ENCODE measurements at places on chromosomes 5 and 9. TPM values are rescaled to one million over a fixed set of nuclear protein-coding genes. Genes with fewer than 3 reads are reported as not detected.

The SLC27A6 gene
- not detected for total RNA-seq

The NDOR1 gene
- 45.4 TPM for total RNA-seq

DNA sequence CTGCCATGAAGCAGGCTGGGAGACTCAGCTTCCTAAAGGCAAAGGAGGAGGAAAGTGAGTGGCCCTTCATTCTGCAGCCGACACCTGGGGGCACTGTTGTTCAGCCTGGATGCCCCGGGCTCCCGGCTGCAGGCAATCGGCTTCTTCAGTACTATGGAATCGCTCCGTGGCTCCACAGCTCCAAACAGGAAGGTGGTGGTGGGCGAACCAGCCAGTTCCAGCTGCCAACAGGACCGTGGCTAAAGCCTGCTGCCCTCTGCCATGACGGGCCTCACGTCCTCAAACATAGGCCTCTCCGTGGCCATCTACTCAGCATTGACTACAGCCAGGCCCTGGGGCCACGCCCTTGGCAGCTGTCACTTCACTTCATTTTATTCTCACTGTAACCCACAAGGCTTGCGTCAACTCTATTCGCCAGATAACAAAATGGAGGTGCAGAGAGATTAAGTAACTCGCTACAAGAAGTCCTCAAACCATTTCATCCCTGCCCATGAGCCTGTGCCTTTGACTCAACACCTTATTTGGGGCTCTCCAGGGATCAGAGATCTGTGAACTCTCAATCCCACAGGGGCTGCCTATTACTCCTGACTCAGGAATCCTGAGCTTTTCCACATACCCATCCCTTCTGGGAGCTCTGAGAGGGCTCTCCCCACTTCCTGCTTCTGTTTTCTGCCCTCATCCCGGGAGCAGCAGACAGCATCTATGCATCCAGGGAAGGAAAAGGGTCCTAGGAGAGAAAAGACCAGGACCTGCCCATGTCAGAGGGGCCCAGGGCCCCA, 38.0 kb downstream of the PAX5 start:
- peak; percentile 45 for DNase-seq

GRCh38 chr5:95384485-95385213, 6.5 kb upstream of the FAM81B start:
- DNase-seq: no peak

DNA sequence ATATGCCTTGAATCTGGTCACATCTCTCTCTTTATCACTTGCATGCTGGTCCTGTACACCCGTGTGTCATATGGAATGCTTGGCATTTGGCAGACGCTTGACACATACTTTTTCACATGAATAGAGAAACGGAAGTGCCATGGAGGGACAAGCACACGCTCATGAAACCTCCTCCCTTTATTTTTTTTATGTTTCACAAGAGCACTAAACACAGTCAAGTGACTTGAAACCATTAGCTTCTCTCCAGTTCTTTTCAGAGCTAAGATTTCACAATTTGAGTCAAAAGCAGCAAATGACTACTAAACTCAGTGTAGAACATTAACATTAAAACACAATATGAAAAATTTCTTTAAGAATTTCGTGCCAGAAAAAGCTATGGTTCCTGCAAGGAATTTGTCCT, 151.1 kb downstream of the DOCK2 start:
- no peak for DNase-seq

- no peak for DNase-seq
These were observed 246.0 kb downstream of the GADD45G start for GRCh38 chr9:89850631-89851325.

DNA sequence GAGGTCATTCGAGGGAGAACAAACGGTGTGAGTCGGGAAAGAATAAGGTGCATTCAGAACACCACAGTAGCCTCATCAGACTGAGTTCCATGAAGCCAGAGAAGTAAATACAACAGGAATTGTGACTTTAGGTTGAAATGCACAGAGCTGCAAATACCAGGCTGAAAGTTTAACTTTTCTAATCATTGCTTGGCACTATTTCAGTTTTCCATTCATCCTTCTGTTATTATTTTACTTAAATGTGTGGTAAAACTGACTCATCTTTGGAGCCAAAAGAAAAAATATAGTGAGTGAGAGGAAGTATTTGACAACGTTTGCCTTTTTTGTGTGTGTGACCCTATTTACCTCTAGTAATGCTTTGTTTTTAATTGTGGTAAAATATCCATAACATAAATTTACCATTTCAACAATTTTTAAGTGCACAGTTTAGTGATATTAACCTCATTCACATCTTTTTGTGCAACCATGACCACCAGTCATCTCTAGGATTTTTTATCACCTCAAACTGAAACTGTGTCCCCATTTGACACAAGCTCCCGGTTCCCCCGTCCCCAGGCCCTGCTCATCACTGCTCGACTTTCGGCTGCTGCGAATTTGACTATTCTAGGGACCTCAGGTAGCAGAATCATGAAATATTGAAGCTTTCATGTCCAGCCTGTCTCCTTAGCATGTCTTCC, 166.8 kb downstream of the HSD17B3 start:
- DNase-seq: no peak
